G401 (cell line): ENCODE measurements at places on chromosomes 2 and 18.

- peak; percentile 94 for DNase-seq
Observed at GRCh38 chr18:55589625-55590291, 1.8 kb upstream of the TCF4 start.

GRCh38 chr2:148817210-148817708 is 57.8 kb upstream of the KIF5C start:
- peak; percentile 80 for DNase-seq

DNA sequence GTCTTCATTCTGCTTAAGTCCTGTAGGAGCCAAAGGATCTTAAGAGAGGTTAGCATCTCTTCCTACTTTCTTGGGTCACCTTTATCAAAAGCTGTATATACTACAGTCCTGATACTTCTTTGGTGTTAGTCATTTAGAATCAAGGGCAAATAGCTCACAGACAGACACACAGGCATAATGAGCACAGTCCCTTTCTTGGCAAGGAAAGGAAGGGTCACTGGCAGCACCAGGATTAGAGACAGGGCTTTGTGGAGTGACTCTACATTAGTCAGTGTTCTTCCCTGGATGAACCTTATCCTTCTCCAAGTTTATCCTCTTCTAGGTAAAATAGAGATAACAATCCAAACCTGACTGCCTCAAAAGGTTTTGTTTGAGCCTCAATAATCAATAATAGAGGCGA is 40.0 kb upstream of the NCKAP5 start:
- DNase-seq: no peak

- DNase-seq: no peak
Observed at GRCh38 chr2:16629770-16630169, 35.9 kb downstream of the CYRIA start.

DNA sequence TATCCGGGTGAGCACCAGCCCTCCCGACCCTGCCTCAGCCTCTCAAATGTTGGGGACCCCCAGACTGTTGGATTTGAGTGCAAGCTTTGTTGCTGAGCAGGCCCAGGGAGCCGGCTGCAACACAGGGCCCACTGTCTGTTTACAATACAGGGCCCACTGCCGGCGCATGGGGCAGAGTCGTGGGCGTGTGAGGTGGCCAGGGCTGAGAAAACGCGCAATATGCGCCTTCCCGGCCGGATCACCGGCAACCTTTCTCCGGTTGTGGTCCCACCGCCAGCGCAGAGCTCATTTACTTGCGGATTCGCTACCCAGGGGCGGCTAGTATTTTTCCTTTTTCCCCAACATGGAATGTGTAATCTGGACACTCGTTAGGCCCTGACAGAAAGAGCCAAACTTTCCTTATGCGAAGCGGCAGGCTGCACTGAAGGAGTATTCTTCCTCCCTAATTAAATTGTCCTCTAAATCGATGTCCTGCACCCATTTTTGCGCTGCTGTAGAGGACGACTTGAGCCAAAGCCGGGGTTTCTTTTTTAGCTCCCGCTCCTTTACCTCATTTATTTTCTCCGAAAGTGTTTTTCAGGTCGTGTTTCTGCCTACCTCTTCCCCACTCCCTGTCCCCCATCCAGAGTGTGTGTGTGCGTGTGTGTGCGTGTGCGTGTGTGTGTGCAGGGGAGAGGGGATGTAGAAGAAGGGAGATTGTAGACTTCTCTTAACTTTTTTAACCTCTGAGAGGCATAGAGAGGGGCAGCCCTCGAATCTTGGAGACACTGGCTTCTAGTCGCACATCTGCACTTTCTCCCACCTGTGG is 2.7 kb downstream of the OTX1 start:
- DNase-seq: no peak

DNA sequence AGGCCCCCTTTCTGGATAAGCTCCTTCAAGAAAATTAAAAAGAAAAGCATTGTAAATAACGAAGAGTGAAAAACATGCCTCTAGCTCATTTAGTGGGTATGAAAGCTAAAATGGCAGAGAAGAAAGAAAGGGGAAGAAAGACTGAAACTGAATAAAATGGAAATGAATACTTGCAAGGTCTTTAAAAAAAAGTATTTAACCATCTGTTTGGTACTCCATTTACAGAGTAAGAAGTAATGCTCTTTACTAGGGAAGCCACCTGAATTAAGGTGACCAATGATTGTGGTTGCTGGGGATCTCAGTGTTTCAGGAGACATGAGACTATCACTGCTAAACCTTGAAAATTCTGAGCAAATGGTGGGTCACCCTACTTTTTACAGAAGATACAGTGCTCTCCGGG is 17.7 kb upstream of the ARL5A start:
- no peak for DNase-seq

DNA sequence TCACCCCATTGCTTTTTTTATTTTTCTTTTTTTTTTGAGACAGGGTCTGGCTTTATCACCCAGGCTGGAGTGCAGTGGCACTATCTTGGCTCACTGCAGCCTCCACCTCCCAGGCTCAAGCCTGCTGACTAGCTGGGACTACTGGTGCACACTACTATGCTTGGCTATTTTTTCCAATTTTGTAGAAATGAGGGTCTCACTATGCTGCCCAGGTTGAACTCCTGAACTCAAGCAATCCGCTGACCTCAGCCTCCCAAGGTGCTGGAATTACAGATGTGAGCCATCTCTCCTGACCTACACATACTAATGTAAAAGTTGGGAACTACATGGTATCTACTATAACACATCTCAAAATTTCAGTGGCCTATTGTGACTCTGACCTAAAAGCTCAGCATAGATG is 101.2 kb downstream of the FMNL2 start:
- no peak for DNase-seq

DNA sequence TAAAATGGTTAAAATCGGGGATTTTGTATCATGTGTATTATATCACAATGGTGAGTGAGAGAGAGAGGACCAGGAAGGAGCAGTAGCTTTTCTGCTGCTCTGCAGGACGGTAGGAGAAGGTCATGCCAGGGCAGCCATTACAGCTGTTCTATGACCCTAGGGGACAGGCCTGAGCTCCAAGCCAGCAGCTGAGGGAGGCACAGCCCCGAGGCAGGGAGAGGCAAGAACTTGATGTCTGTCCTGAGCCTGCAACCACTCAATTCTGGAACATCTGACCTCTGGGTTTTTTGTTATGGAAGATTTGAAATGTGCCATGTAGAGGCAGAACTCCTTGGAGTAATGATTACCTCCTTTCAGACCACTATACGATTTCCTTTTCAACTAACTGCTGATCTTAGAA is 135.8 kb upstream of the SH3BP4 start:
- DNase-seq: no peak

DNA sequence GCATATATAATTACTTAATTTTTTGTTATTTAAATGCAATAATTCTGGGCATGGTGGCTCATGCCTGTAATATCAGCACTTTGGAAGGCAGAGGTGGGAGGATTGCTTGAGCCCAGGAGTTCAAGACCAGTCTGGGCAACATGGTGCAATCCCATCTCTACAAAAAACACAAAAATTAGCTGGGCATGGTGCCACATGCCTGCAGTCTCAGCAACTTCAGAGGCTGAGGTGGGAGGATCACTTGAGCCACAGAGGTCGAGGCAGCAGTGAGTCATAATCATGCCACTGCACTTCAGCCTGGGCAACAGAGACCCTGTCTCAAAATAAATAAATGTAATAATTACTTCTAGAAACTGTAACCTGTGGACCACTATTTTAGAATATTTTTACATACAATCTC is 21.5 kb upstream of the TMEM87B start:
- DNase-seq: no peak

- no peak for DNase-seq
Observed at GRCh38 chr2:221170548-221170947, 401.6 kb downstream of the EPHA4 start.

DNA sequence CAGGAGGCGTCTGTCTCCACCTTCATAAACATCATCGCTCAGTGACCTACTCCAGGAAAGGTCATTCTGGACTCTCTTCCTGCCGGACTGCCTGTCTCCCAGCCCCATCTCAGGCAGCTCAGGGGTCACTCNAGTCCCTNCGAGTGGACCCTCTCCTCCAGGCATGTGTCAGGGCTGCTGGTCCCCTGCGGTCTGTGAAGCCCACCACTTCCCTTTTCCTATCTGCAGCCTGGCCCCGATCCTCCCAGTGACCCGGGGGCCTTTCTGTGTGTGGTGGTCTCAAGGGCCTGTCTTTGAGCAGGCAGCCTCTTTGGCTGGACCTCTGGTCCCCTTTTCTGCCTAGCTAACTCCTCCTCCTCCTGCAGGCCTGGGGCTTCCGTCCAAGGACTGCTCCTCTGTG is 5.9 kb upstream of the PARD6G start:
- no peak for DNase-seq

DNA sequence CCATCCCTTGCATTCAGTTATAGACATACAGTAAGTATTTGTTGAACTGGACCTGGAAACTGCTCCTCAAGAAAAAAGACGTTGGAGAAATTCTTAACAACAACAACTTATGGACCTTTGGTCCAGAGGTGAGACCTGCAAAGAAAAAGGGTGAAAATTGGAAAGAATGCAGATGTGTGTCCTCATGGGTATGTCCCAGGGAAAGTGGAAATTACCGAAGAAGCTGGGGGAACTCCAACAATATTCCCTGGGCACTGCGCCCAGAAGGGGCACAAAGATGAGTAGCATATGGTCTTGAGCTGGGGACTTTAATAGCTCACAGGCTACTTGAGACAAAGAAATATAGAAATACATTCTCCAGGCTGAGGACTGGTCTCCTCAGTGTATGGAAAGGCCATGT is 35.5 kb upstream of the YWHAQ start:
- no peak for DNase-seq

DNA sequence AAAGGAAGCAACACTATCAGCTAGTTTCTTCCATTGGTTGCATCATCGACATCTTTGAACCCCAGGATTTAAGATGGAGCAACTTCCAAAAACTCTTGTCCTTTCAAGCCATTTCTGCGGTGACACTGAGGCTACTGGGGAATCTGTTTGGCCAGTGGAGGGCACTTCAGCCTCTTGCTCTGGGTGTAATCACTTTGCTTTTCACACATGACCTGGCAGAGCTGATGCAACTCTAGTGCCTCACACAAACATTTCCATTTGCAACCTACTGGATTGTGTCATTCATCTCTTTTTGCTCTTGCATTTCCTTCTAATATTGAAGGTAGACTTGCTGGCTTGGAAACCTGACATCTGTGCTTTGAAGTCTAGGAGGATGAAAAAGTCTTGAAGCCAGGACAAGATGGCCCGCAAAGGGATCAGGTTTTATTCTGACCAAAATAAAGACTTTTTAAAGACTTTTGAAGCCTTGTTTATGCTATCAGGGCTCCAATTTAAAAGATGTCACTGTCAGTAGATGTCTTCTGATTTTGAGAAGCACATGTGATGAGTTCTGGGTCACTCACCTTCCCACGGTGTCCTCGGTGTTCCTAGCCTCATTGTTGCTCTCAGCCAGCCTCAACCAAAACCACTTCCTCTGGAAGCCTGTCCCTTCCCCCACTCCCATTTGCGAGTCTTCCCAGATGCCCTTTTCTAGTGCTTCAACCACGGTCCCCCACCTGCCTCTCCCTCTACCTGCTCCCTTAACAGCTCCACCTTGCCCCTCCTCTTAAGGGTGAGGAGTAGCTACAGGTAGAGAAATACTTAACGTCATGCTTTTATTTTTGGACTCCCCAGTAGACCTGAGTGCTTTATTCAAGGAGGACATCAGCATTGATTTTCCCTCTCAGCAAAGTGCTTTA is 69.7 kb upstream of the KCNE4 start:
- peak; percentile 48 for DNase-seq

DNA sequence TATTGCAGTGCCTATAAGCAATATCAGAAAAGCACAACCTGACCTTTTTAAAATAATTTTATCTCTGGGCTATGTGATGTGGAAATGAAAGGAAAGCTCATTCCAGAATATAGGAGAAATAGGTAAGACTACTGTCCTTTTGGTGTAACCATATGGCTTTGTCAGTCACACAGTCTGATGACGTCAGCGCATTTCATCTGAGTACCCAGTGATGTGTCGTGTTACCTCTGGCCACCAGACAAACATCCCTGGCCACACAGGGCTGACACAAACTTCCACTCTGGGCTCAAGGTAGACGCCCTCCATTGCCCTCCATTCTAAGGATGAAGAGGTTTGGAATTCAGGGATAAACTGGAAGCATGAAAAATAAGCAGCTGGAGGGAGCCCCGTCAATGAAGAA is 506.7 kb downstream of the CMPK2 start:
- no peak for DNase-seq
